Dorsolateral prefrontal cortex (tissue), 122 donors: ENCODE measurements at places on chromosomes 4 and X.

DNA sequence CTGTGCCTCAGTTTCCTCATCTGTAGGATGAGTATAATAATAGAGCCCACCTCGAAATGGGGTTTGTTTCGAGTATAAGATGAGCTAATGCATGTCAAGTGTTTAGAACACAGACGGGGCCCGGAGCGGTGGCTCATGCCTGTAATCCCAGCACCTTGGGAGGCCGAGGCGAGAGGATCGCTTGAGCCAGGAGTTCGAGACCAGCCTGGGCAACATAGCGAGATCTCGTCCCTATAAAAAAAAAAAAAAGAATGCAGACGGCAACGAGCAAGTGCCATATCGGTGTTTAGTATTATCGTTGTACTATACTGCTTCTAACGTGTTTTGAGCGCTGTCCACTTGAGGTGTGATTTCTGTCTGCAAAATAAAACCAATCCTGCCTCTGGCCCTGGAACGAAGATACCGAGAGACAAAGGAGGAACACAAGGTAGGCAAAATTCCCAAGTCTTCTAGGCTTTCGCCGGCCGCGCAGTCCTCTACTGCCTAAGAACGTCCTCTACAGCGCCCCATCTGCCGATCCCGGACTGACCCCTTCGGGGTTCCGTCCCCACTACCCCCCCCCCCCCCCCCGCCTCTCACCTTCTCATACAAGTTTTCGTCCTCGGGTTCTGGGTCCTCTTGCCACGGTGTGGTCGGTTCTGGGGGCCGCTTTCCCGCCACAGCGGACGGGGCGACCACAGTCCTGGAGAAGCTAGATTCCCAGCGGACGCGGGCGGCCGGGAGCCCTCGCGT, 442 bp downstream of the NDUFB11 start:
- DNase-seq = no peak

GRCh38 chr4:89720981-89721380, 116.0 kb downstream of the SNCA start:
- no peak for DNase-seq

DNA sequence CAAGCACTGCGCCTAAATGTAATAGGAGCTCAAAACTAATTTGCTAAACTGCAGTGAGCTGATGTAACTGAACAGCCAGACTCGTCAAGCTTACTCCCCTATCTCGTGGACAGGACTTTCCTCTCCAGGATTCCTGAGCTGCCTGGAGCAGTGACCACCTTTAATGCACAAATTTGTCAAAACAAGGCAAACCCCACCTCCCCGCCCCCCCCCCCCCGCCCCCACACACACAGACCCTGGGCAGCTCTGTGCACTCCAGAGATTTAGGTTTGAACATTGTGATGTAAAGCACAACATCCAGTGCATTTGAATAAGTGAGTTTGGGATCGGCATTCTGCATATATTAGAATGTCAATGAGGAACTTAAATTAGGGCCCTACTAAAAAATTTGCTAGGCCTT, 77.7 kb upstream of the DHX15 start:
- no peak for DNase-seq

DNA sequence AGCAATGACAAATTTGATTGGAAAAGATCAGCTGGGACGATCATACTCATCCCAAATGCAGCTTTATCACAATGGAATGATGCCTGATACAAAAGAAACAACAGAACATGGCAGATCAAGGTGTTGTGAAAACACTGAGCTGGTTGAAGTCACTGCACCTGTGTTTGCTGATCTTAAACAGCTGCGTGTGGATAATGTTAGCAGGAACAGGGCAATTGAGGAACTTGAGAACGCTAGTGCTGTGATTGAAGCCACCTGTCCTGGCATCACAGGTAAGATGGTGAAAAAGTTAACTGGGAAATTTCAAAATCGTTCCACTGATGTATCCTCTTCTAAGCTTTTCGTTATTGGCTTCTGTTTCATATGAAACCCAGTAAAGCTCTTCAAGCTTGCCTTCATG, 27.4 kb upstream of the SOD3 start:
- DNase-seq = no peak

GRCh38 chr4:100386270-100386669, 131.6 kb downstream of the EMCN start:
- DNase-seq = no peak

GRCh38 chrX:136250191-136251040, 784 bp downstream of the MAP7D3 start:
- no peak for DNase-seq

DNA sequence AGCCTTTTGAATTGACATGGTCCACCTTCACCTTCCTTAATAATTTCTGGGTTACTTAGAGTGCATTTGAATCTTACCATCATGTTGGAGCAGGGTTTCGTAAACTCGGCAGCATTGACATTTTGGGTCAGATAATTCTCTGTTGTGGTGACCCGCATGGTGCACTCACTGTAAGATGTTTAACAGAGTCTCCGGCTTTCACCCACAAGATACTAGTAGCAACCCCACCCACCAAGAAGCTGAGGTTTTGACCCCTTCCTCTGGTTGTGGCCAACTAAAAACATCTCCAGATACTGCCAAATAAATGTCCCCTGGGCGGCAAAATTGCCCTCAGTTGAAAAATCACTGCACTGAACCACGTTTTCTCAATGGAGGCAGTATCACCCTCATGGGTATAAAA, 62.7 kb downstream of the CHST7 start:
- DNase-seq = no peak

GRCh38 chr4:119070301-119070700, 65.3 kb upstream of the MYOZ2 start:
- DNase-seq = no peak

DNA sequence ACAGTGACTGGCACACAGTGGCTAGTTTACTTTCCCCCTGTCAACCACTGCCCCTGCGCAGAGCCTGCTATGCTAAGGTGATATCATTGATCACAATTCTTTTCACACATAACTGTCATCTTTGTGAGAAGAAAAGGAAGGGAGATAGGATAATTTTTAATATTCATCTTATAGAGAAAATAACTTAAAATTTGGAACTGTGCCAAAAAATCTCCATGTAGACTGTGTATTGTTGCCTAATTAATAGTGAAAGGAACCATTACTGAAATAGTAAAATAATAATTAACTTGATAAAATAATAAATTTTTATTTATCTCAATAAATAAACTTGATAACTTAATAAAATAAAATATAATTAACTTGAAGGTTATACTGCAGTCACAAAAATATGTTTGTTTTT, 1069.4 kb downstream of the C4orf33 start:
- DNase-seq = no peak

GRCh38 chrX:39591099-39591498, 506.7 kb downstream of the BCOR start:
- DNase-seq = no peak

DNA sequence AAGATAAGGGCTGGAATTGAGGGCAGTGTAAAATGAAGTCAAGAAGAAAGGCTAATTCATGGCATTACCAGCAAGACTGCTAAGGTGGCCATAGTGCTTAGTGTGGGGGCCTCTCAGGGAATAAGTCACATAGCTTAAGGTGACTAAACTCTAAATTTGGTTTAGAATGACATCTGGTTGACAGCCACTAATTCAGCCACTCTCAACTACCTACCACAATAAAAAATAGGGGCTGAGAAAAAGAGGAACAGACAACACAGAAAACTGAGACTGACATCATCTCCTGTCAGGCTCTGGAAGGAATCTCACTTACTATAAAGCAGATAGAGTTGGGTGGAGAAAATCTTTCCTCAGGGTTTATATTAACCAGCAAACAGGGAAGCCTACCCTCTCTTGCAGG, 96.9 kb downstream of the CHRDL1 start:
- no peak for DNase-seq

- no peak for DNase-seq
Measured at GRCh38 chrX:123728016-123728415, 4.8 kb downstream of the THOC2 start.

GRCh38 chr4:125140966-125141495, 173.7 kb upstream of the FAT4 start:
- no peak for DNase-seq

- no peak for DNase-seq
Measured at GRCh38 chr4:112732142-112732541, 95.2 kb downstream of the LARP7 start.

DNA sequence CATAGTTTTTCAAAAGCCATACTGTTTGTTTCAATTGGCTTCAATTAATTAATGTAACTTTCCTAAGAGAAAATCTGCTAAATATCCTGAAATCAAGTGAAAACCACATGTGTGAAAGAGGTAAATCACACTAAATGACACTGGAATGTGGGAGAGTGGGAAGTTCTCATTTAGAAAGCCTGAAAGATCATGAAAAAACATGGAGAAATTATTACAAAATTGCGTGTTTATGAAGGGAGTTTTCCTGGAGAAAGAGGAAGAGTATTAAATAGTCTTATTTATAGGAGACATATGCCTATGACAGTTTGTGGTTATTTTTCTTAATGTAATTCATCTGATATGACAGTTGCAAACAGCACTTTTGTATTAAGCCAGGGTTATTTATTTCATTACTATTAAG, 183.7 kb downstream of the DKK2 start:
- no peak for DNase-seq

GRCh38 chr4:11603591-11604194, 175.0 kb upstream of the HS3ST1 start:
- DNase-seq = no peak

DNA sequence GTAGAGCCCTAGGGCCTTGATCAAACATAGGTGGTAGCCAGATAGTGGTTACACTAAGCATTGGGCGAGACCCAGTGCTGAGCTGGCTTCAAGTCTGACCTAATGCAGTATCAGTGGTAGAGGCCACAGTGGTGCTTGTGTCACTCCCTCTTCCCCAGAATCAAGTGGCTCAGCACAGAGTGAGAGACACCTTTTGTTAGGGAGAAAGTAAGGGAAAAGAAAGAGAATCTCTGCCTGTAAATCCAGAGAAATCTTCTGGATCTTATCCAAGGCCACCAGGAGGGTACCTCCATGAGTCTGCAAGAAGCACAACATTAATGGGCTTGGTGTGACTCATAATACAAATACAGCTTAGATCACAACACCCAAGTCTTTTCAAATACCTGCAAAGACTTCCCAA, 117.7 kb upstream of the SLC6A14 start:
- DNase-seq = no peak

- no peak for DNase-seq
Measured at GRCh38 chrX:154370300-154371016, 4.0 kb downstream of the FLNA start.

DNA sequence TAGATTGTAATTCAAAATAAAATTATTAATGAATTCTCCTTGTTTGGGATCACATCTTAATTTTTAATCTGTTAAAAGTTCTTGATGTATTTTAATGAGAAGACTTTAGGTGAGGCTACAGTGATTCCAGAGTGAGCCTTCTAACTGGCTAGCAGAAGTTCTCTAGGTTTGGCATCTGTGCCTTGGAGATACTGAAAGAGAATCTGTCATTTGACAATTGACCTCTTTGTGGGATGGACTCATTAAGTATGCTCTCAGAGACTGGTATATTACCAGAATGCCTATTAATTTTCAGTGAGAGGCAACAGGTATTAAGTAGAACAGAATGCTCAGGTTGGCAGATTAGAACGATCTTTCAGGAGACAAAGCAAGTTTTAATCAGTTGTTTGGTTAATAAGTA, 10.2 kb downstream of the CCNG2 start:
- no peak for DNase-seq

- DNase-seq = no peak
Measured at GRCh38 chr4:186298031-186298647, 32.1 kb downstream of the F11 start.

- no peak for DNase-seq
Measured at GRCh38 chrX:140510306-140510676, 5.4 kb upstream of the SOX3 start.

- no peak for DNase-seq
Measured at GRCh38 chrX:17237146-17237545, 137.9 kb upstream of the NHS start.

GRCh38 chrX:43882294-43882681, at the start of gene MAOB:
Gene MAOB (minus strand): TSS chrX:43882450. CDS start chrX:43882299, 151 bp downstream.
- no peak for DNase-seq

GRCh38 chrX:24168807-24169206, 19.3 kb downstream of the ZFX start:
- no peak for DNase-seq

DNA sequence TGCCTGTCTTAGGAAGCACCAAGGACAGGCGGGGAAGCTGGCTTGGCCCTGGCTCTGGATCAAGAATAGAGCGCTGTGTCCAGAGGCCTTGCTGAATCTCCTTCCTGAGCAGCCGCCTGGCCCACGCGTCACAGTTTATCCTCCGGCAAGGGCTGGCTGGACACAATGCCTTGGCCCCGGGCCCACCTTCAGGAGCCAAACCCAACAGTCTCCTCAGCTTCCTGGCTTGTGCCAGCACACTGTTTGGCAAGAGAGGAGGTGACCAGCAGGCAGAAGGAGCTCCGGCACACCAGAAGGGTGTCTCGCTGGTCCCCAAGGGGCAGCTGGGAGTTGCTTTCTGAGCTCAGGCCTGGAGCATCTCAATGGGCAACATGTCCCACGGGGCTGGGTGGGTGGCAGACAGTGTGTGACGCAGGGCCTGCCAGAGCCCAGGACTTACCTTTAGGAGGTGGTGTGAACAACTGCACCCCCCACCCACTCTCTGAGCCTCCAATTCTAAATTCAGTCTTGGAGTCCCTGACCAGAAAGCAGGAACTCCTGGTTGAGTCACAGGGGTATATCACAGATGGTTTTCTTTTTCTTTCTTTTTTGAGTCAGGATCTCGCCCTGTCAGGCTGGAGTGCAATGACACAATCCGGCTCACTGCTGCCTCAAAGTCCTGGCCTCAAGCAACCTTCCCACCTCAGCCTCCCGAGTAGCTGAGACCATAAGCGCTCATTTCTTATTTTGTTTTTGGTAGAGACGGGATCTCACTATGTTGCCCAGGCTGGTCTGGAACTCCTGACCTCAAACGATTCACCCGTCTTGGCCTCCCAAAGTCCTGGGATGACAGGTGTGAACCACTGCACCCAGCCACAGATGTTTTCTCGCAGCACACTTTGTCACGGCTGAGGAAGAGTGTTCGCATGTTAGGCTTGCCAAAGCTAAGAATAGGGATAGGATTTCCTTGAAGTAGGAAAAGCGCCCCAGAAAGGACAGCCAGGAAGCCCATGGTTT, 361.2 kb downstream of the BCOR start:
- DNase-seq = peak; percentile 74

- no peak for DNase-seq
Measured at GRCh38 chr4:31592293-31592692, 872.1 kb downstream of the PCDH7 start.

GRCh38 chrX:53421772-53422085, 725 bp downstream of the SMC1A start:
- no peak for DNase-seq
